ENCODE measurements at places on chromosomes 13 and 19. TPM values are rescaled to one million over a fixed set of nuclear protein-coding genes. Genes with fewer than 3 reads are reported as not detected.
A peak's percentile ranks its signal among the peaks of the same experiment; 100 is the strongest.

GRCh38 chr19:36973021-36973843, 57.1 kb downstream of the ZNF568 start:
- peak; percentile 71 for DNase-seq

- DNase-seq, result no peak
Measured at GRCh38 chr13:31767175-31767900, 28.0 kb downstream of the RXFP2 start.

The ZNF709 gene
- total RNA-seq, result 3.7 TPM

DNA sequence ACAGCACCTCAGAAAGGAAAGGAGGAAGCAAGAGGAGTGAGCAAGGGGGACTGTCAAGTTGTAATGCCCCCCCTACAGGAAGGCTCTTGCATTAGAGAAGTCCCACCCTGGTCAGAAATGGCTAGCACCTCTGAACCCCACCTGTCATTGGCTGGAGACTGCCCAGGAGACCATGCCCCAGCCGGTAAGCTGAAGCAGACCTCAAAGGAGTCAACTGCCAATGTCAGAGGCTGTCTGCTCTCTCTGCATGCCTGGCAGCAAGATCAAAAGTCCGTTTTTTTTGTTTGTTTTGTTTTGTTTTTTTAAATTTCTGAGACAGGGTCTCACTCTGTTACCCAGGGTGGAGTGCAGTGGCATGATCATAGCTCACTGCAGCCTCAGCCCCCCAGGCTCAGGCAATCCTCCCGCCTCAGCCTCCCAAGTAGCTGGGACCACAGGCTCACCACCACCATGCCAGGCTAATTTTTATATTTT, 8.1 kb upstream of the BCL3 start:
- no peak for DNase-seq

GRCh38 chr13:50464349-50465251, 378.9 kb downstream of the DLEU7 start:
- no peak for DNase-seq

The LSR gene
- total RNA-seq, result 45.0 TPM

- DNase-seq, result no peak
Measured at GRCh38 chr13:26867451-26868091, 107.0 kb upstream of the GPR12 start.

GRCh38 chr13:95858286-95859075, 181.5 kb downstream of the DNAJC3 start:
- DNase-seq, result no peak

GRCh38 chr19:8393871-8394250, 3.7 kb downstream of the RAB11B start:
- DNase-seq, result no peak

The FOSB gene
- total RNA-seq, result 424 TPM

DNA sequence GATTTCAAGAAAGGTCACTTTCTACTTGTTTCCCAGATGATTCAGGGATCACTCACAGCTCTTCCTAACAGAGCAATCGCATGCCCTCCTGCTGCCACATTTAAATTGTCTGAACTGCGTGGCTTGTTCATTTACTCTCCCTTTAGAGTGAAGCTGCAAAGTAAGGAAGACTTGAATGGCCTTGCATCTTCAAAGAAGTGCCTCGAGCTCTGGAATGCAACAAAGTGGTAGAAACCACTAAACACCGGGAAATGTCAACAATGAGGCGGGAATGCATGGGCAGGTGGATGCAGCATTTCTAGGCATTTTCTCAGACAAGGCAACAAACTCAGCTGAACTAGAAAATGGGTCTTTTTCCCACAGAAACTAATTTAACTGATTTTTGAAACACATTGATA, 10.3 kb upstream of the DACH1 start:
- no peak for DNase-seq

The TEX101 gene
- not detected for total RNA-seq

DNA sequence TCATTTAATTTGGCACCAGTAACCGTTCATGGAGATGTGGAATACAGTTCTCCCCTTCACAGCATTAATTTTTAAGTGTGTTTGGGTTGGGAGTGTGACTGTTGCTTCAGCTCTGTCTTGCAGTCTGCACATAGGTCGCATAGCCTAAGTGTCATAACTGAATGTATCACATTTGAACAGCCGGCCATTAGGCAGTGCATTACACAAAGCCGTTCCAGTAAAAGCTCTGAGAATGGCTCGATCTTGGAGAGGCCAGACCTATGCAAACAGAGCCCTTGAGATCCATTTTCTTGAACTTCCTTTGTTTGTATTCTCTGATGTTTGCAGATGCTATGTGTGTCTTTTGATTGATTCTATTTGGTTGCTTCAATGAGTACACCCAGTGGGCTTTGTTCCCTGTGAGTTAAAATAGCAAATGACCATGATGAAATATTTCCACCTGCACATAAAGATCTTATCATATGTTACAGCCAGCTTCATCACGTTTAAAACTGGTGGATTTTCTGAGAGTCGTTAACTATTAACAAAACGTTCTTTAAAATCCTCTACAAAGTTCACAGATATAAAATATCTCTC, 1104.9 kb upstream of the SLC10A2 start:
- DNase-seq, result no peak

GRCh38 chr13:51861723-51862300, at the start of gene CCDC70:
CCDC70 (plus strand) TSS chr13:51861969; CDS start chr13:51865412, 3,443 bp downstream.
- no peak for DNase-seq

The CCNE1 gene
- 5.6 TPM for total RNA-seq

DNA sequence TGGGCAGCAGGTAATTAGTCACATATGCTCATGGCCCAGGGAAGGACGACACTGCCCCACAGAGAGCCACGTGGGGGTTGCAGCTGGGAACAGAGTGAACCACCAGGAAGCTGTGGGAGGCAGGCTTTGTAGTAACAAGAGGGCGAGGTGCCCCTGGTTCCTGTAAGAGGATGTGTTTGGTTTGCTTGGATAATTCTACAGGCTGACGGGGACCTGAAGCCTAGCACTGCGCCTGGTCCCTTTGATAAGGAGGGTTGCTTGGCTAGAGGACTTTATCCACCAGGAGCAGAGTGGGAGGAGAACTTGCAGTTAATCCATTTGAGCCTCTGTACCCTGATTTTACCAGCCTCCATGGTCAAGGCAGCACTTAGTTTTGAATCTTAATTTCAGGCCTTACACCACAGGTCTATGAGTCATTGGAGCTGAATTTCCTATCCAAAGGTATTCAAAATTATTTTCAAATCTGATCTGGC, 67.4 kb upstream of the CLDN10 start:
- DNase-seq, result no peak

DNA sequence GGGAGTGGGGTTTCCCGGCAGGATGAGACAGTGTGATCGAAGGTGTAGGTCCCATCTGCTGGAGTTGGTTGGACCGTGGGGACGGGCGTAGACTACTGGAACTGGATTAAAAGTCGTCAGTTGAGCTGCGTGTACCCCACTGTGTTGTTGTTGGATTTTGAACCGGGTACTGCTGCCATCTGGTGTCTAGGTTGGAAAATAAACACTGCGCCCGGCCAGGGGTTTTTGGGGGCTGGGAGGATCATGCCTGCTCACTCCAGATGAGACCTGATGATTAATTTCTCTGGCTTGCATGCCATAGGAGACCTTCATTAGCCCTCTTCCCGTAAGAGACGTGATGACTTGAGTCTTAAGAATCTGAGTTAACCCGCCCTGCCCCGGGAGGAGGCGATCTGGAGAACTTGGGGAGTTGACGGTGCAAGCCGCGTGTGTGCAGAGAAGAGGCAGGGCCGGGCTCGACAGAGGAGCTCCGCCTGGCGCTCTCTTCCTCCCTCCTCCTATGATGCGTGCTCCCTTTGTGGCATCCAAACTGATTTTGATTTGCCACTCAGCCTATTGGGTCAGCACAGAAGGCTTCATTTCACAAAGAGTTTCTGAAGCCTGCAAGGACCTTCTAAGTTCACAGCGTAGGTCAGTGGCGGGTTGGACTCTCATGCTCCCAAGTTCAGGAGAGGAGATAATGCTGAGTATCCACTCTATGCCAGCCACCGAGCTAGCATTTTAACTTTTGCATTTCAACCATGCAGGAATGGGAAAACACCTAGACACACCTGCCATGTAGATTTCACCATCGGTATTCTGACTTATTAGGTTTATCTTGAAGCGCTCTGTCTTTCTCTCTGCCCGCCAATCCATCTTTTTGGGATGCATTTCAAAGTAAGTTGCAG, 2.7 kb downstream of the UHRF1 start:
- DNase-seq, result peak; percentile 85

DNA sequence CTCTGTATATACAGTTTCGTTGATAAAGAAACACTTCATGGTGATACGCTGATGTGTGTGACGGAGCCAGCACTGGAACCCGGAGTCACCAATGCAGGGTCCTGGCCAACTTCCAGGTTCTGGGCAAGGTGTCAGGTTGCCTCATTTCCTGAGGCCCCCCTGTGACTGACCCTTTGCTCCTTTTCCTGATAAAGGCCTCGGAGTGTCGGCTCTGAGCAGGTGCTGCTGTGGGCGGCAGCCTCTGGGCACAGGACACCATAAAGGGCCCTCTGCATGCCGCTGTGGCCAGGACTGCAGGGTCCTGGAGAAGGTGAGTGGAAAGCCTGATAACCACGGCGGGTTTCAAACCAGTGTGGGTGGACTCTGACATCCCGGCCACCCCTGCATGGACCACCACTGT, 17.3 kb upstream of the MYDGF start:
- DNase-seq, result no peak

DNA sequence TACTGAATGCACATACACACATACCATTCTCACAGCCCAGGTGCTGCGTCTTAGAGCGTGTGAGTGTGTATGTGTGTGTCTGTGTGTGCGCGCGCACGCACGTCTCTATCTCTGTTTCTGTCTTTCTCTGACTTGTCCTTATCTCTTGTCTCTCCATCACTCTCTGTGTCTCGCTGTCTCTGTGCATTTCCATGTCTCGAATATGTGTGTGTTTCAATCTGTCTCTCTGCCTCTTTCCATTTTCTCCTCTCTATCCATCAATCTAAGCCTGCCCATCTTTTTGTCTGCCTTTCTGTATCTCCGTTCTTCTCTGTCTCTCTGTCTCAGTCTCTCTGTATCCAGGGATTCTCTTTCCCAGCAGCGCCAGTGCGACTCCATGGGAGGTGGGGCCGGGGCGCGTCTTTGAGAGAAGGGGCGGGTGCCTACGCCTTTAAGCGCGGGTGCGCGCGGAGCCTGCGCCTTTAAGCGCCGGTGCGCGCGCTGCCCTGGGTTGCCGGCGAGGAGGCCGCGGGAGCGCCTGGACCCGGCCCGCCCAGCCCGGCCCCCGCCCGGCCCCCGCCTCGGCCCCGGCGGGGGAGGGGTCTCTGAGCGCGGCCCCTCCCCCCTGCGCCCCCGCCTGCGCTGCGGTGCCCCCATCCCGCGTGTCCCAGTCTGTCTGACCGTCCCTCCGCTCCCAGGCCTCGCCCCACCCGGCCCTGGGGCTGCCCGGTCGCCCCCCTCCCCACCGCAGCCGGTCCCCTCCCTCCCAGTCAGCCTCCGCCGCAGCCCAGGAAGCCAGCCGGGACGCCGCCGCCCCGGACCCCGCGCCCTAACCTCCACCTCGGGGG, at the start of gene LRFN3:
LRFN3 (plus strand) TSS at position 464 of the 827 bp plus-strand sequence. CDS start 3,052 bp downstream, outside the sequence.
- DNase-seq, result peak; percentile 50

DNA sequence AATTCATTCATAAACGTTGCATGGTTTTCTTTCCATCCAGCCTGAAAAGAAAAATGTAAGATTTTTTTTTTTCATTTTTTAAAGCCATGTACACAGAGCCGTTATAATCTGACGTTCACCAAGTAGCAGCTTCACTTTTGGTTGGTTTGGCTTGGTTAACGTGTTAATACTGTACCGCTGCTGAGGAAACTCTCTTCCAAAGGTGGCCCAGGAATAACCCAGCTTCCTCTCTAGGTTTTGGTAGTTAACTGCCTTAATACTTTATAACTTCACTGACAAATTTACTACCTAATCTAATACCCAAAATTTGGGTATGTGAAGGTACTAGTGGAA, 1.7 kb downstream of the INTS6 start:
- no peak for DNase-seq

The LYL1 gene
- 1.9 TPM for total RNA-seq

The SULT2A1 gene
- not detected for total RNA-seq

The GIPR gene
- total RNA-seq, result 2.4 TPM
